Activated naive CD4-positive, alpha-beta T cell (primary cell): ENCODE measurements at places on chromosomes 2 and 18.

- DNase-seq, result no peak
Observed at GRCh38 chr18:13447621-13448334, 229.2 kb downstream of the LDLRAD4 start.

DNA sequence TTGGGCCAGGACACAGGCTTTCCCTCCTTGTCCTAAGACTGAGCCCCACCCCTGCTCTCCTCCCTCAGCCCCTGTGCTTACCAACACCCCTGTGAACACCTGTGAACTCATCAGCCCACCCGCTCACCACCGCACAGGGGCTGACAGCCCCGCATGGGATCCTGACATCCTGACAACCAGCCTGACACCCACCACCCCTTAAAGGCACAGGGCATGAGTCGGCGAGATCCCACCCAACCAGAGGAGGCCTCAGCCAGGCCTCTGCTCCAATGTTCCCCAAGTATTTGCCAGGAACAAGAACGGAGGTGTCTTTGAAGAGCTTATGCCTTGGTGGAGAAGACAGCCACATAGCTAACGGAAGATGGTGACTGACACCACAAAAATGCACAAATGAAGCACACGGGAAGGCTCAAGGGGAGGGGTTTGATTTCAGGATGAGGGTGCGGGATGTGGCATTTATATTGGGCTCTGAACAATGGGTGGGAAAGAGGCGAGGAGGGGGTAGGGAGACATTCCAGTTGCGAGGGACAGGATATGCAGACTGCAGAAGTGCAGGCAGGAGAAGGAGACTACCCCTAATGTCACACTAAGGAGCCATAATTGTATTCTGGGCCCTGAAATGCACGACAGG is 11.0 kb downstream of the RAB11FIP5 start:
- DNase-seq, result no peak

- no peak for DNase-seq
Observed at GRCh38 chr2:8648441-8649213, 33.2 kb upstream of the ID2 start.

DNA sequence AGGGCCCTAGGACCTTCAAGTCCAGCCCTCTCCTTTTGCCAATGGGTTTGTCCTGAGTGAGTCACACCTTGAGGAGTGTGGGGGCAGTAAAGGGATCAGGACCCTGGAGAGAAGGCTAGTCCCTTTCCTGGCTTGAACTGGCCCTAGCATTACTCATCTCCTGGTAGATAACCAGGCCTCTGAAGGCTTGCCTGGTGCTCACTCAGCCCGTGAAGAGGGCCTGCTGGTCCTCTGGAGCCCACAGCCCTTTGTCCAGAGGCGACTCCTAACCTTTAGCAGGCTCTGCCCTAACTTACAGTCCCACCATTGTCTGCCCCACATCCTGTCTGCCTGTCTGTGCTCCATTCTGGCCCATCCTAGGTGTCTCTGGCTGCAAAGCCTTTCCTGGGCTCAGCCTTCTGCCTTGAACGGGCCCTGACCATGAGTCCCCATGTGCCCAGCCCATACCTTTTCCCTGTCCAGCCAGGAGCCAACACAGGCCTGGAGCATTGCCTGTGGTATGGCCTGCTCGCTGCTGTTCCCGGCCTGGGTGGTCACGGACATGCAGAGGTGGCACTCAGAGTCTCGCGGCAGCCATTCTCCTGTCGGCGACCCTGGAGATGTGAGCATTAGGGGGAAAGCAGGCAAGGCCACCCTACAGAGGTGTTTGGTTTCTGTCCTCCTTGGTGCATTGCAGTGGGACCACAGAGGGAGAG is 5.0 kb downstream of the SFTPB start:
- no peak for DNase-seq

GRCh38 chr2:61662990-61663389 is 124.8 kb upstream of the XPO1 start:
- no peak for DNase-seq

- DNase-seq, result no peak
Observed at GRCh38 chr18:74251297-74252038, 40.3 kb downstream of the CYB5A start.

- no peak for DNase-seq
Observed at GRCh38 chr2:182148344-182148743, 162.7 kb downstream of the PPP1R1C start.

DNA sequence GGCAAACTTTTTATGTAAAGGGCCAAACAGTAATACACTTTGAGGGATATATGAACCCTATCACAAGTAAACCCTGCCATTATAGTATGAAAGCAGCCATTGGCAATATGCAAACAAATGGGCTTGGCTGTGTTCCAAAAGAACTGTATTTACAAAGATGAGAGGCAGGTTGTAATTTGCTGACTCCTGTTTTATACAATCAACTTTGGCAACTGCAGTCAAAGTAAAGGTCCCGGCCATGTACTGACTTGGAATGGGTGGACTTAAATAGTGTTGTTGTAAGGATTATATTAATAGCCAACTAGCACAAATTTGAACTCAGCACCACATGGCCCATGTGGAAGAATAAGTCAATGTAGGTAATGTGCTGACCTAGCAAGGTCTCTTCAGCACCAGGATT is 223.4 kb downstream of the WDPCP start:
- DNase-seq, result no peak

DNA sequence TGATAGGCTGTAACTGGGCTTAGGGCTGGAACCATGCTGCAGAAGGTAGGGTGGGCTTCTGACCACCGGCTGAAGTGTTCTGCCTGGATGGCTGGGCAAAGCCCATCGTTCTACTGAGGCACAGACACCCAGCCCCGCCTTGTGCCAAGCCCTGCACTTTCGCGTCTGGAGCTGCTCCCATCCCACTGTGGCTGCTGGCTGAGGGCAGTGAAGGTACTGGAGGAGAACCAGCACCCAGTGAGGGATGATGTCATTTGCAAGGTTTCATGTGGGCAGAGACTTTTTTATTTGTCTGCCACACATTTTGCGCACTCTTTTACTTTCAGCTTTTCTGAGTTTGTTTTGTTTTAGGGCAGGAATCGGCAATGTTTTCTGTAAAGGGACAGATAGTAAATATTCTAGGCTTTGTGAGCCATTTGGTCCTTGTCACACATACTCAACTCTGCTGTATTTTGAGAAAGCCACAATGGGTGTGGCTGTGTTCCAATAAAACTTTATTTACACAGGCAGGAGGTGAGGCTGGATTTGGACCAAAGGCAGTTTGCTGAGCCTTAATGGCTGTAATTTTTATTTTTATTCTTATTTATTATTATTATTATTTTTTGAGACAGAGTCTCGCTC is 85.6 kb downstream of the ASB1 start:
- DNase-seq, result no peak

- no peak for DNase-seq
Observed at GRCh38 chr2:165594231-165594934, 124.9 kb downstream of the CSRNP3 start.

GRCh38 chr2:75256485-75256884 is 57.2 kb upstream of the TACR1 start:
- DNase-seq, result no peak

GRCh38 chr2:105328281-105329196 is 996 bp downstream of the TGFBRAP1 start:
- DNase-seq, result no peak

- no peak for DNase-seq
Observed at GRCh38 chr18:59114160-59114559, 25.5 kb upstream of the SEC11C start.

GRCh38 chr2:123495241-123495640 is 529.8 kb upstream of the CNTNAP5 start:
- no peak for DNase-seq

- DNase-seq, result no peak
Observed at GRCh38 chr18:48408727-48409590, at the start of gene ZBTB7C. TSS of gene ZBTB7C (minus strand) at chr18:48409383.

DNA sequence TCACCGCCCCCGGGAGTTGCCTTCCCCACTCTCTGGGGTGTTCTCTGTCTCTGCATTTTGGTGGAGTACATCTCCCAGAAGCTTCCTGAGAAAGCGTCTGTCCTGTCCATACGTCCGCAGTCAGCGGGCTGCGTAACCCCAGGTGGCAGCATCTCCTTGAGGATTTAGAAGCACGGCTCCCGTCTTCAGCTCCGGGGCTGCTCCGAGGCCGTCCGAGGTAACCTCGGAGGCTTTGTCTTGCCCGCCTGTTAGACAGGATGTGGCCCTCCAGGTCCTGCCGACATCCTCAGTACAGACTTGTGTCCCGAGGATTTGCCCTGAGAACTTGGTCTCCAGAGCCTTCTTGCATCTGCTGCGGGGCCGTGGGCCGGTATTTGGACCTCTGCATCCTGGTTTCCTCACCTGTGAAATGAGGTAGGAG is 58.4 kb downstream of the CTDP1 start:
- DNase-seq, result no peak

- DNase-seq, result no peak
Observed at GRCh38 chr2:120955427-120955826, 219.8 kb downstream of the GLI2 start.

- no peak for DNase-seq
Observed at GRCh38 chr2:73205611-73206010, 3.2 kb downstream of the NOTO start.

GRCh38 chr18:36120297-36120696 is 8.8 kb downstream of the SLC39A6 start:
- DNase-seq, result no peak

GRCh38 chr18:39168723-39169122 is 1603.1 kb upstream of the CELF4 start:
- no peak for DNase-seq

- no peak for DNase-seq
Observed at GRCh38 chr2:161170958-161171932, 11.0 kb downstream of the TANK start.

GRCh38 chr2:19114126-19114525 is 244.3 kb downstream of the OSR1 start:
- no peak for DNase-seq

DNA sequence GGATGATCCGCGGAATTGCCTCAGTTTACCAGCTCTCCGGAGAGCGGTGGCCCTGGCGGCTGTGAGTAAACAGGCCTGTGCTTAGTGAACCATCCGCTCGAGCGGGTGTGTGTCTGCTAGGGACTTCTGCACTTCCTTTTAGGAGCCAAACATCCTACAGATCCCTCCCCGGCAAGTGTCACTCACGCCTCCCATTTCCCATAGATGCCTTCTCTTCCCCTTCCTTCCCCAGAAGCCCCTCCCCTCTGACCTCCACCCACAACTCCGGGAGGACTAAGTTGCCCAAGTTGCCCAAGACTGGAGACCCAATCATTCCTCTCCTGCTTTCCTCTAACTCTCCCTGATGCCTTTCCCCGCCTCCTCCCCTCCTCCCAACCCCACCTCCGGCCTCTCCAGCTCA is 2.9 kb downstream of the C1QL2 start:
- DNase-seq, result no peak

- DNase-seq, result no peak
Observed at GRCh38 chr2:232731470-232731869, 34.3 kb downstream of the GIGYF2 start.

DNA sequence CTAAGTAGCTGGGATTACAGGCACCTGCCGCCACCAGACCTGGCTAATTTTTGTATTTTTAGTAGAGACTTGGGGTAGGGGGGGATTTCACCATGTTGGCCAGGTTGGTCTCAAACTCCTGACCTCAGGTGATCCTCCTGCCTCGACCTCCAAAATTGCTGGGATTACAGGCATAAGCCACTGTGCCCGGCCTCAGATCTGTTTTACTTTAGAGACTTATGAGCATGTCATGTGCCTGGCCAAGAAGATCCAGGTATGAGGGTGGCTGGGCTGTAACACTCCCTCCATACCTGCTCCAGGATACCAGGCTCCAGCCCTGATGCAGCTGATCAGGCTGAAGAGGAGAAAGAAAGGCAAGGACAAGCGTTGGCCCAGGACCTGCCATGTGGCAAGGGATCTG is 125.0 kb downstream of the LPIN1 start:
- no peak for DNase-seq

DNA sequence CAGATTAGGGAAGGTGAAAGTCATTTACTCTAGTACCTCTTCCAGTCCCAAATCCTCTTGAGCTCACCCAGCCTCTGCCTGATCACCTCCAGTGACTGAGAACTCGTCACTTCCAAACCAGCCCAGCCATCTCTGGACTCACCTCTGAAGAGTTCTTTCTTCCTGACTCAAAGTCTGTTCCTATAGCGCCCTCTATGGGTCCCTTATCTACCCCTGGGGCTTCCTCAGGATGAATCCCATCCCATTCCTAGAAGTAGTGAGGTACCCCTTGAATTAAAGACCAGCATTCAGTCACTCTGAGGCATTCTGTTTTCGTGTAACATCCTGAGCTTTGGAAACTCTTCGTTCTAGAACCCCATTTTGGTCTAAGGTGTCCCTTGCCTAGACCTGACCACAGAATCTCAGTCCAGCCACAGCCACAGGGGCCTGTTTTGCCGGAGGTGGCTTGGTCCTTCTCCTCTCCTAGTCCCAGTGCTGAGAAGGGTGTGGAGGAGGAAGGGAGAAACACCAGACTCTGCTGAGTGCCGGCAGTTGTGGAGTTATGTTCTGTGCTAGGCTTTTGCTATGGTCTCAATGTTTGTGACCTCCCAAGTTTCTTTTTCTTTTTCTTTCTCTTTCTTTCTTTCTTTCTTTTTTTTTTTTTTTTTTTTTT is 32.7 kb downstream of the SIX3 start:
- DNase-seq, result no peak

DNA sequence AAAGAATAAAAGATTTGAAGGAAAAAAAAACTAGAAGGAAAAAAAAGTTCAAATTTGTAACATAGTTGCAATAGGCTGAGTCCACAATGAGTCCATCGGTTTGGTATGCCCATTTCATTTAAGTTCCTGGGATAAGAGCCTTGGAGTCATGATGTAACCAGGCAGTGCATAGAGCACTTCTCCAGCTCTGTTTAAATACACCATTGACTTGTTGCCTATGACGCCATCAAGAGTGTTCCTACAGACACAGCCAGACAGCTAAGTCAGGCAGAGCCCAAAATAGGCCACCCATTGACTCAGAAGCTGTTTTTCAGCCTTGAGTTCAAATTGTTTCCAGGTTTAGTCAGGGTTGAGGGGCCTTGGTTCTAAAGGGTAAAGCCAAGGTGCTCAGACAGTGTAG is 44.9 kb downstream of the SOCS6 start:
- no peak for DNase-seq

- DNase-seq, result no peak
Observed at GRCh38 chr18:72207280-72207679, 336.9 kb downstream of the CBLN2 start.

DNA sequence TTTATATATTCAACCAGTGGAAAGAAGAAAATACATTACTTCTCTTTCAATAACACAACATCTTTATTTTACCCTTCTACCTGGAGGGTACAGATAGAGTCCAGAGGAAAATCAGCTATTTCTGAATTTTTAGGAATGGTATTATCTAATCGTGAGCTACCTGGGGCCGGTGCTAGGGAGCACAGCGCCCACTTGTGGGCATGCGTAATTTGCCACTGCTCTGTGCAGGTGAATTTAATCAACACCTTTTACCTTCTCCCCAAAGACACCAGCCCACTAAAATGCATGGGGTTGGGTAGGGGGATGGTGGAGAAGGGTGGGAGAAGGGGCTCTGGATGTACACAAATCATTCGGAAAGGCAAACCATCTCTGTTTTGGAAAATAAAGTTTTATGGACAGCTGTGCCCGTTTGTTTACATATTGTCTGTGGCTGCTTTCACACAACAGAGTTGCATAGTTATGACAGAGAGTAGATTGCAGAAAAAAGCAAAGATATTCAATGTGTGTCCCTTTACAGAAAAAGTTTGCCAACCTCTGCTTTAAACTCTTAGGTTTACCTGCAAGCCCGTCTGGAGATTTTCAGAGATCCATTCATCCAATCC is 51.5 kb upstream of the DCC start:
- no peak for DNase-seq

GRCh38 chr2:238820916-238821315 is 27.0 kb upstream of the TWIST2 start:
- DNase-seq, result no peak
